Activated naive CD4-positive, alpha-beta T cell treated with anti-CD3 and anti-CD28 coated beads, Interleukin-2, amount 50 U/mL, for 72 hours (primary cell): ENCODE measurements at places on chromosomes 1 and 21. TPM values are rescaled to one million over a fixed set of nuclear protein-coding genes. Genes with fewer than 3 reads are reported as not detected.

GRCh38 chr1:37108596-37109188 is 74.4 kb upstream of the GRIK3 start:
- no peak for DNase-seq

- DNase-seq = no peak
Observed at GRCh38 chr1:209399800-209400199, 183.7 kb upstream of the CAMK1G start.

The A3GALT2 gene
- total RNA-seq = not detected

DNA sequence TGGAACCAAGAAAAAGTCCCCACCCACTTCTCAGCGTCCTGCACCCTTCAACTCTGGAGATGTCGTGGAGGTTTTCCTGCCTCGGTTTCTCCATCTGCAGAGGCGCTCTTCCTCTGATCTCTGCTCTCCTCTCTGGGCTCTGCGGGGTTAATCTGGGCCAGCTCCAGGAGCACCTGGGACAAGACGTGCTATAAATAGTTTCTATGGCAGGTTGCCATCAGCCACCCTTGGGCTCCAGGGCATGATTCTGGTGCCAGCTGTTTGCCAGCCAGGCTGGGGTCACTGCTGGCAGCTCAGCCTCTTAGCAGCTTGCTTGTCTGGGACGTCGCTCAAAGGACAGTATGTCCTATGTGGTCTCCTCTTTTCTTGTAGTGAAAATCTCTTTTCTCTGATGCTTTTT is 137.1 kb downstream of the ACTL8 start:
- no peak for DNase-seq

GRCh38 chr1:18111605-18112297 is 4.2 kb downstream of the IGSF21 start:
- DNase-seq = no peak

GRCh38 chr1:17538428-17539117 is 925 bp upstream of the ARHGEF10L start:
- no peak for DNase-seq

The PLA2G2F gene
- not detected for total RNA-seq
